ENCODE measurements at places on chromosomes 2 and 18. TPM values are rescaled to one million over a fixed set of nuclear protein-coding genes. Genes with fewer than 3 reads are reported as not detected.

Gene ATP6V1B1
- not detected for total RNA-seq

Gene IRS1
- total RNA-seq = 21.1 TPM

Gene POMC
- total RNA-seq = not detected

Gene GPR45
- not detected for total RNA-seq

Gene SERPINE2
- total RNA-seq = 21.1 TPM

Gene ANKRD23
- total RNA-seq = 0.54 TPM

Gene TUBA3E
- not detected for total RNA-seq

Gene SLC5A7
- not detected for total RNA-seq

Gene ALPG
- not detected for total RNA-seq

Gene AGXT
- not detected for total RNA-seq

Gene SMAD2
- total RNA-seq = 124 TPM

Gene PLA2R1
- 0.28 TPM for total RNA-seq

Data from IMR-90 (cell line).